ENCODE measurements at places on chromosomes 11 and 22. TPM values are rescaled to one million over a fixed set of nuclear protein-coding genes. Genes with fewer than 3 reads are reported as not detected.

Gene NFAM1
- polyA plus RNA-seq: 0.75 TPM

Gene TSSK2
- 0.28 TPM for polyA plus RNA-seq

Gene DLG2
- polyA plus RNA-seq: 13.3 TPM

Gene FOLR1
- 53.7 TPM for polyA plus RNA-seq

Gene TRIM49
- not detected for polyA plus RNA-seq

Gene DCDC1
- 3.4 TPM for polyA plus RNA-seq

Gene DGCR6L
- polyA plus RNA-seq: 45.6 TPM

Gene NOX4
- polyA plus RNA-seq: 50.2 TPM

- no peak for DNase-seq
Measured at GRCh38 chr11:63001456-63001855, 14.2 kb downstream of the SLC22A8 start.

DNA sequence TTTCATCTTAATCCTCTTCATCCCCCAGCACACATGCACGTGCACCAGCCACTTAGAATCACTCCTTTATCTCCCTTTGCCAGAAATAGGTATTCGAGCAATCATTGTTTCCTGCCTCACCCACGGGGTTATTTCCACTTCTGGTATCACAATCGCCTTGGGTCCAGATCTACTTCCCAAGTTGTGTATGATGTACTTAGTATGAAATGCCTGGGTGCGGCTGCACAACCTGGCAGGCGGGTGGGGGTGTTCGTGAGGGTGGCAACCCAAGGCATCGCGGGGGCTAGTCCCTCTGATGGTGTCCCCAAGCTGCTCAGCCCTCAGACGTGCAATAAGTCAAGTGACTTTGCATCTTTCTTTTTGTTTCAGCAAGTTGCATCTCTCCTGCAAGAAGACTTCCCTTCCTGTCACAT lies 475.6 kb downstream of the MIAT start:
- no peak for DNase-seq

- no peak for DNase-seq
Measured at GRCh38 chr22:47446331-47446730, 683.9 kb downstream of the TBC1D22A start.

GRCh38 chr11:19244621-19245020 lies 3.9 kb upstream of the E2F8 start:
- DNase-seq: no peak

DNA sequence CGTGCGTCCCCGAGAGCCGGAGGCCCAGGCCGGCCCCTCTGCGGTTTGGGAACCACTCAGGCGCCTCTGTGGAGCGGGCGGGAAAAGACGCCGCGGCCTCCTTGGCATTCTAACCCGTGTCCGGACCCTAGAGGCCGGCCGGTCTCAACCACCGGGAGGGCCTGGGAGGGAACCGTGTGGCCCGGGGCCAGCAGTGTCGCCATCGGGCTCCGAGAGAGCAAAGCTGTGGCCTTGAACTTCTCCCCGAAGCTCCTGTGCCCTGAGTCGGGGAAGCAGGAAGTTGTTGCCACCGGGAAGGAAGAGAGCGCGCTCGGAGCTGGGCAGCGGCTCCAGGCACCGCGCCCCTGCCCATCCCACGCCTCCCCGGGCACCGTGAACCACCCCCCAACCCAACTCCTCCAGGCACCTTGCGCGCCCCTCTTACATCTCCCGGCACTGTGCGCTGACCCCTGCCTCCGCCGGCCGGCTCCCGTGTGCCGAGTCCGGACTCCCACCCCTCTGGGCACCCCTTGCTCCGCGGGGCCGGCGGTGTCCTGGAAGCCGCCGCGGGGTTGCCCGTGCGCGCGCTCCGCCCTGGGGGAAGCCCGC lies 80.0 kb upstream of the PPARA start:
- DNase-seq: no peak

GRCh38 chr11:93484716-93485115 lies 58.5 kb downstream of the SMCO4 start:
- DNase-seq: no peak

DNA sequence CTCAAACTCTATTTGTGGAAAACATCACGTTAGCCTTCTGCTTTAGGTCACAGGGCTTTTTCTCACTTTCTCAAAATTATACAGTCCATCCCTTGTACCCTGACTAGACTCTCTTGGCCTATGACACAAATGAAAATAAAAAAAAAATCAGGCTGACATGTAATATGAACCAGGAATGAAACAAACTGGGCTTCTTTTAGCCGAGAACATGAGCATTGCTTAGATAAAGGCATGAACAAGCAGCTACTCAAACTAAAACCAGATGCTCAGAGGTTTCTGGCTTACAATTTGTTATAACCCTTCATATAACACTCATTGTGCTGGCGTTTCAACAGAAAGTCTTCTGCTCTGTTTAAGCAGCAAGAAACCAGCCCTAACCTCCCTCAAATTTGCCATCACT lies 265.5 kb upstream of the NARS2 start:
- DNase-seq: no peak
